ENCODE measurements at places on chromosomes 4 and X.
A peak's percentile ranks its signal among the peaks of the same experiment; 100 is the strongest.

DNA sequence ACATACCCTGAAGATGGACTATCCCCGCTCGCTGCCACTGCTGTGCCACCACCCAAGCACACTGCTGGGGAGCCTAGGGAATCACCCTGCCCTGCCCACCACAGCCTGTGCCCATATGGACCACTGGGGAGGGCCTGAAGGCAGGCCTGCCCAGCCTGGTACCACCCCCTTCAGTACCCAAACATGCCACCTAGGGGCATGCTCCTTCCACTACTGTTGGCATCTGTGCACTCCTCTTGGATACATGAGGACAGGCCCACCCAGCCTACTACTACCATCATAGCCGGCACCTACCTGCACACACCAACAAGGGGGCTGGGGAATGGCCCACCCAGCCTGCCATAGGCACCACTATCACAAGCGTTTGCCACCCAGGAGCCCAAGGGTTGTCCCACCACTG, 30.1 kb upstream of the PRDX4 start:
- DNase-seq = no peak

DNA sequence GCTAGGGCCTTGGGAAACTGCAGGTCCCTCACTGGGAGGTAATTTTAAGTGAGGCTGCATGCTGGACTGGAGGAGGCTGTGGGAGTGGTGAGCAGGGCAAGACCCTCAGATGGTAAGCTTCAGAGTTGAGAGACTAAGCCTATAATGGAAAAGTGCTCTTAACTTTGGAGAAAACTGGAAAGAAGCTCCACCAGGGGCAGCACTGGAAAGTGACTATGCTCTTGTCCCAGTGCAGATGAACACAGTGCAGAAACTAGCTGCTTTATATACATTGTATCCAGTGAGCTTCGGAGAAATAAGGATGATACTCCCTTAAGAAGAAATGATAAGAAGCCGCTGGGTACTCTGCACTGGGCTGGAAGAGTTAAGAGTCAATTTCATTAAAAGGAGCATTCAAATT, 3.2 kb upstream of the MAGEB2 start:
- no peak for DNase-seq

DNA sequence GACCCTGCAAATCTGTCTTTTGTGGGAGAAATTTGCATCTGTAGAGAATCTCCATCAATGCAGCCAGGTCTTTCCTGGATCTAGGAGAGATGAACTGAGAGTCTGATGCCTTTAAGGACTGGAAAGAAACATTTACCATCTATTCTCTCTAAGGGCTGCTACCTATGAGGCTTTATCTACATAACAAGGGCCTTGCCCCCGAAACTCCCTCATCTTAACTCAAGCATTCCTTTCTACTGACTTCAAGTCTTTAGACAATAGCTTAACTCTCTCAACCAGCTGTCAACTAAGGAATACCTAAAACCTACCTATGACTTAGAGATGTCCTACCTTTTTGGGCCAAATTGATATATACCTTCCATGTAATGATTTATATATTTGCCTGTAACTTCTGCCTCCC, 32.1 kb downstream of the MAGEB17 start:
- DNase-seq = no peak

GRCh38 chr4:137909529-137910309, 332.4 kb downstream of the SLC7A11 start:
- DNase-seq = no peak

GRCh38 chr4:7135389-7135746, 57.0 kb upstream of the SORCS2 start:
- no peak for DNase-seq

DNA sequence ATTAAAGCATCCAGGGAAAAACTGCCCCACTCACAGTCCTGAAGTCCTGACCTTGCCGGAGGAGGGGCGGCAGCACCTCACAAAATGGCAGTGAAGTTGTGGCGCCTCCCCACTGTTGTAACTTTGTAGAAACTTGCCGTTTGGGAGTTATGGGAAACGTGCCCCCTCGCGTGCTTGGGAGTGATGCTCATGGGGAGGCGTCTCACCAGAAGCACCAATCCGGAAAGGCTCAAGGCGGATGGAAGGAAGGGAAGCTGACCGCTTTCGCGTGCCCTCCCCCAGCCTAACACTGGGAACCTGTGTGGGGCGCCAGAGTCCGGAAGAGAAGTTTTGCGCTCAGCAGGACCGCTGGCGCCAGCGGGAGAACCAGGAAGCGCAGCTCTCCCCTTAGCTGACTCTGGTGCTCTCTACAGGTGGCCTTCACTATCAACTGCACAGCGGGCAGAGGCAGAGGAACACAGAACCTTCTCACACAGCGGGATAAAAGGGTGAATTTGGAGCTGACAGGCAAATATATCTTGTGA, at the start of the genes CT45A10 and SAGE1:
TSS of gene CT45A10 (minus strand) at position 151 of the 524 bp plus-strand sequence. CDS start 8,100 bp downstream, outside the sequence.
TSS of gene SAGE1 (plus strand) at position 423 of the 524 bp plus-strand sequence. CDS start 2,527 bp downstream, outside the sequence.
- no peak for DNase-seq

- DNase-seq = no peak
Observed at GRCh38 chrX:15215366-15215765, 54.5 kb downstream of the ASB9 start.

- DNase-seq = peak; percentile 29
Observed at GRCh38 chr4:15963001-15963451, at the start of gene FGFBP2. Gene FGFBP2, minus strand, starts transcription at chr4:15963175. Its CDS starts 46 bp downstream, at chr4:15963129.

- DNase-seq = no peak
Observed at GRCh38 chr4:11436673-11437072, 8.0 kb upstream of the HS3ST1 start.

- DNase-seq = no peak
Observed at GRCh38 chr4:68909385-68909784, 42.2 kb downstream of the UGT2A3 start.

GRCh38 chrX:18607966-18608365, 63.9 kb downstream of the RS1 start:
- no peak for DNase-seq

DNA sequence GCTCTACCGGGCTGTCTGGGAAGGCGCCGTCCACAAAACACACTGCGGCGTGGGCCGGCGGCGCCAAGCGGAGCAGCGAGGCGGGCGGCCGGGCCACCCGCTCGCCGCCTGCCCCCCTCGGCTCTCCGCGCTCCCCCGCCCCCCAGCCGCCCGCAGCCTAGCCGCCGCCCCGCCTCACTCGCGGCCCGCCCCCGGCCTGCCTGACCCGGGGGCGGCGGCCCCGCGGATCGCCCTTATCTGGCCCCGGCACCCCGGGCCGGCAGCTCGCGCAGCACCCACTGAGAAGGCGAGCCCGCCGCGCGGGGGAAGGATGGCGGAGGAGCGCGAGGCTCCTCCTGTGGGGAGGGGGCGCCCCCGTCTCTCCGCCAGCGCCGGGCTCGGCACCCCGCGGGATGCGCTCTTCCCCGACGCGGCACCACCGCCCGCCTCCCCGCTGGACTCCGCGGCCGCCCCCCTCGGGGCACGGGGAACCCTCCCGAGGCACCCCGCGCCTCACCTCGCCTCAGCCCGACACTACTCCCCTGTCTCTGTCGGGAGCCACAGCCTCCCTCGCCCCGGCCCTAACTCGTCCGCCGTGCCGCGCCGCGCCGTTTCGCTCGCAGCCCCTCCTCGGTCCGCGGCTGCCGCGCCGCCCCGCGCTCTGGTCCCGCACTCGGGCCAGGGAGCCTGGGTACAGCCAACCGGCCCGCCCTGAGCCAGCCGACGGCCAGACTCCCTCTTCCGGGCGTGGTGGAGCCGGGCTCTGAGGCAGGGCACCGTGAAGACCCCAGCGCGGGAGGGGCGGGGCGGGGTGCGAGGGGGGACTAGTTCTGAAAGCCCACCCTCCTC, 566 bp downstream of the ATP11C start:
- DNase-seq = peak; percentile 24

GRCh38 chr4:6732441-6733357, 16.7 kb downstream of the BLOC1S4 start:
- DNase-seq = peak; percentile 87
